IMR-90 (cell line): ENCODE measurements at places on chromosomes 11 and 22. TPM values are rescaled to one million over a fixed set of nuclear protein-coding genes. Genes with fewer than 3 reads are reported as not detected.

GRCh38 chr11:17719028-17719937, at the start of gene MYOD1:
TSS of gene MYOD1 (plus strand) at chr11:17719571. CDS start at chr11:17719783, 212 bp downstream.
- no peak for DNase-seq

MUC5AC gene
- polyA plus RNA-seq = 0.01 and 0.02 TPM in 2 replicates

DNA sequence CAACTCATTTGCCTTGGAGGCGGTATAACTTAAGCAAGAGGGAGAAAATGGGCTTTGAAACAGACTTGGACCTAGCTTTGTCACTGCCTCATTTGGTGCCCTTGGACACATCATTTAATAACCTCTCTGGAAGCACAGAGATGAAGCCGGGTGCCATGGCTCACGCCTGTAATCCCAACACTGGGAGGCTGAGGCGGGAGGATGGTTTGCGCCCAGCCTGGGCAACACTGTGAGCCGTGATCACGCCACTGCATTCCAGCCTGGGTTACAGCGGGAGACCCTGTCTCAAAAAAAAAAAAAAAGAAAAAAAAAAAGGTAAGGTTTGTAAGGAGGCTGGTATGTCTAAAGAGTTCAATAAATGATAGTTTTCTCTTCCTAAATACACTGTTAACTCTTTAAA, 806 bp downstream of the COA4 start:
- no peak for DNase-seq

OR52I2 gene
- polyA plus RNA-seq = not detected in 2 replicates
